ENCODE measurements at places on chromosomes 1 and 21.

DNA sequence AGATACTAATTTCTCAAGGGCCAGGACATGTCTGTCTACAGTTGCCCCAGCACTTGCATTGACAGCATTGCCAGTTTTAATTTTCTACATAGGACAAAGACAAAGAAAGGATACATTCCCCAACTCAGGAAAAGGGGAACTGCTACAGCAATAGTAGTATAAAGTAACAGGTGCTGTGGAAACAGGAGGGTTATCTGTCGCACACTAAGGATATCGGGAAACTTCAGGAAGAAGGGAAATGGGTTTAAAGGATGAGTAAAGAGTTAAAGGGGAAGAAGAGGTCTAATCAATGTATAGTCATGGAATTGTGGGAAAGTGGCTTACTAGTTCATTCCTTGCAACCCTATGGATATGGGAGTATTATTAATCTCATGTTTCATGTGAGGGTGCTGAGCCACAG, 16.2 kb downstream of the SYNC start:
- DNase-seq, result no peak

GRCh38 chr1:5959667-5960230, 32.5 kb downstream of the NPHP4 start:
- DNase-seq, result no peak

- no peak for DNase-seq
Measured at GRCh38 chr21:32958288-32959002, 67.3 kb upstream of the OLIG2 start.

DNA sequence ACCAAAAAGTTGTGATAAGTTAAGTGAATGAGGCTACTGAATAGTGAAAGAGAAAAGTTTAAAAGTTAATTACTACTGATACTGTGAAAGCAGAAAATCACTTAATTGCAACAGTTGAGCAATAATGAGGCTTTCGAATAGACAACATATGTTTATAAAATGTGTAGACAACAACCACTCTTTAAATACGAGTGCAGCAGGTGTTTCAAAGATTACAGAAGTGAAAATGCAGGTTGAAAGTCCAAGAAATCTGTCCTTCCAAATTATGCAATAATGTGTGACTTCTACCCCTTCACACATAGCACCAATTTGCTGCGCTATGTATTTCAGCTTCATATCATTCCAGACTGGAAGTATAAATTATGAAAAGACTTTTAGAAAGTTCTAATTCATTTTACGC, 213.0 kb downstream of the COL24A1 start:
- no peak for DNase-seq

DNA sequence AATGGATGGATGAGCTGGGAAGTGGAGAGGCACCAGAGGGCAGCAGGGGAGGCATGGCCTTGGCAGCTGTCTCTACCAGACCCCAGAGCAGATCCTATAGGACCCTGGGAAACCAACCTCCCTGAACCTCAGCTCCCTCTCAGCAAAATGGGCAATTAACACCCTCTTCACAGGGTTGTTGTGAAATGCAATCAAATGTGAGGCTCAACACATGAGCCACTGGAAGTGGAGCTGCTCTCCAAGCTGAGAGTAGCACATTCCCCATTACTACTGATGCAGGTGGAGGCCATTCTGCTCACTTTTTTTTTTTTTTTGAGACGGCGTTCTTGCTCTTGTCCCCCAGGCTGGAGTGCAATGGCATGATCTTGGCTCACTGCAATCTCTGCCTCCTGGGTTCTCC, 6.5 kb upstream of the SYNC start:
- DNase-seq, result no peak

DNA sequence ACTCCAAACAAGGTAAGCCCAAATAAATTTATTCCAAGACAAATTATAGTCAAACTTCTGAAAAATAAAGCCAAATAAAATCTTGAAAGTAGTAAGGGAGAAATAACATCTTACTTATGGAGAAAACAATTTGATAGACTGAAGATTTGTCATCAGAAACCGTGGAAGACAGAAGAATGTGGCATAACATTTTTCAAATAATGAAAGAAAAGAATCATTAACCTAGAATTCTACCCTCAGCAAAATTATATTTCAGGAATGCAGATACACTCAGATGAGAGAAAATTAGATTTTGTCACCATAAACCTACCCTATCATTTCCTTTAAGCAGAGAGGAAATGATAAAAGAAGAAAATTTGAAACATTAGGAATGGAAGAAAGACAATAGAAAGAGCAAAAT, 27.3 kb upstream of the PADI1 start:
- no peak for DNase-seq

DNA sequence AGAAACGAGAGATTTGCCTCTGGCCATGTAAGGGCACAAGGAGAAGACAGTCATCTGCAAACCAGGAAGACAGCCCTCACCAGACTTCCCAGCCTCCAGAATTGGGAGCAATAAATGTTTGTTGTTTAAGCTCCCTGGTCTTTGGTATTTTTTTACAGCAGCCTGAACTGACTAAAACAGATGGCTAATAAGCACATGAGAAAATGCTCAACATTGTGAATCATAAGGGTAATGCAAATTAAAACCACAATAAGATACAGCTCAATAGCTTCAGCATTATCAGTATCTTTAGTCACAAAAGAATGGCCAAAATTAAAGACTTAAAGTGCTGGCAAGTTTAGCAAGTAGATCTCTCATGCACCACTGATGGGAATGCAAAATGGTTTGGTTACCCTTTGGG, 11.7 kb downstream of the UBE2G2 start:
- no peak for DNase-seq

DNA sequence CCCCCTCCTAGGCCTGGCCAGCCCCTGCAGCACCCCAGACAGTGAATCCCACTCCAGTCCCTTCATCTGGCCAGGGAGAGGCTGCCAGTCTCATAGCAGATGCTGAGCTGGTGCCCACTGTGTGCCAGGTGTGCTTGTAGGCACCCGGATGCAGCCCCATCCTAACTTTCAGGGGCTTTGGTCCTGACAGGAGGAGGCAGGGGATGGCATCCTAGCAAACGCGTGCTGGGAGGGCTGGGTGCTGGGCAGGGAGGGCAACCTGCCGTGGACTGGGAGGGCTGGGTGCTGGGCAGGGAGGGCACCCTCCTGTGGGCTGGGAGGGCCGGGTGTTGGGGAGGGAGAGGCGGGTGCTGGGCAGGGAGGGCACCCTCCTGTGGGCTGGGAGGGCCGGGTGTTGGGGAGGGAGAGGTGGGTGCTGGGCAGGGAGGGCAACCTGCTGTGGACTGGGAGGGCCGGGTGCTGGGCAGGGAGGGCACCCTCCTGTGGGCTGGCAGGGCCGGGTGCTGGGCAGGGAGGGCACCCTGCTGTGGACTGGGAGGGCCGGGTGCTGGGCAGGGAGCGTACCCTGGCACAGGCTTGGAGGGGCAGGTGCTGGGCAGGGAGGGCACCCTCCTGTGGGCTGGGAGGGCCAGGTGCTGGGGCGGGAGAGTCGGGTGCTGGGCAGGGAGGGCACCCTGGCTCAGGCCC, 35.3 kb downstream of the SLC19A1 start:
- DNase-seq, result no peak

DNA sequence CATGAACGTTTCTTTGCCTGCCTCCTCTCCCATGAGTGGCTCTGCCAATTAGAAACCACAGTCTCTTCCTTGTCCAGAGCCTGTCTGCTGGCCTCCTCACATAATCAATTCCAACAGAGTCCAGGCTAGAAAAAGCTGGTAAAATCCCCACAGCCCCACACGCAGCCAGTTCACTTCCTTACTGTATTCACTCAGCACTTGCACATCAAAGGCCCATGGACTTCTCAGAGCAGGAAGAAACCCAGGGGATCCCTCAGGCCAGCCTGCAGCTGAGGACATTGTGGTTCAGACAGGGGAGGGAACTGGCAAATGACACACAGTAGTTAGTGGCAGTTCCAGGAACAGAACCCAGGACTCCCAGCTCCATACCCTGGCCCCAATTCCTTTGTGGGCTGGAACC, 171.6 kb upstream of the EDN2 start:
- no peak for DNase-seq

DNA sequence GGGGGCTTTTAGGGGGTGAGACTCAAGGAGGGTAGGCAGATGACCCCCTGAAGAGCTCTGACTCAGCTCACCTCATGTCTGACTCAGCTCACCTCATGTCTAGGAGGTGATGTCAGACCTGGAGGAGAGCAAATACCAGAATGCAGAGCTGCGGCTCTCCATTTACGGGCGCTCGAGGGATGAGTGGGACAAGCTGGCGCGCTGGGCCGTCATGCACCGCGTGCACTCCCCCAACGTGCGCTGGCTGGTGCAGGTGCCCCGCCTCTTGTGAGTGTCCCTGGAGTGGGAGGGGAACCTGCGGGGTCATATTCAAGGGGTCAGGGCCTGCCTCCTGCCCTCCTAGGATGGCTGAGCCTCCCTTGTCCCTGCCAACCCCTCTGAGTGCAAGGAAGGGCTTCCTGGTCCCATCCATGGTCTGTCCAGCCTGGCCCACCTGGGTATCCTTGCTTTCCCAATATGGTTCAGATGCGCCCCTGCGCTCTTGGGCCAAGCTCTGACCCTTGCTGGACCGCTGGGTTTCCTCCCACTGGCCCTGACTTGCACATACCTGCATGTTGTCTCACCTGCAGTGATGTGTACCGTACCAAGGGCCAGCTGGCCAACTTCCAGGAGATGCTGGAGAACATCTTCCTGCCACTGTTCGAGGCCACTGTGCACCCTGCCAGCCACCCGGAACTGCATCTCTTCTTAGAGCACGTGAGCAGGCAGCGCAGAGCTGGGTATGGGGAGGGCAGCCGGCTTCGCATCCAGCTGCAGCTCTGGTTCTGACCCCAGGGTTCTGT, 9.1 kb downstream of the AMPD2 start:
- no peak for DNase-seq

- DNase-seq, result no peak
Measured at GRCh38 chr1:201688514-201688913, 140.4 kb upstream of the IPO9 start.

DNA sequence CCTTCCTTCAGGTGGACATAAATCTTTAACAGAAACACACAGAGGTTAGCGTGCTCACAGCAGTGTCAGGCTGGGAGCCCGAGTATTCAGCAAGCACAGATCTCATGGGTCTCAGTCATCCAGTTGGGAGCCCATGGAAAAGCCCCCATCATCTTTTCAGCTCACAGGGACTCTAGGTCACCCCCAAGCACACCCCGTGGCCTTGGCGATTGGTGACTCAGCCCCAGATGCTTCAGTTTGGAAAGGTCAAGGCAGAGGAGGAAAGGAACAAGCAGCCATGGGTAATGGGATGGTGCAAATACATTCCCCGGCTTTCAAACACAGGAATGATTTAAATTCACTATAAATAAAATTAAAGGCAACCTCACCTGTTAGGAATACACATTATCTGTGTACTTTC, 88.9 kb downstream of the PGBD5 start:
- no peak for DNase-seq

DNA sequence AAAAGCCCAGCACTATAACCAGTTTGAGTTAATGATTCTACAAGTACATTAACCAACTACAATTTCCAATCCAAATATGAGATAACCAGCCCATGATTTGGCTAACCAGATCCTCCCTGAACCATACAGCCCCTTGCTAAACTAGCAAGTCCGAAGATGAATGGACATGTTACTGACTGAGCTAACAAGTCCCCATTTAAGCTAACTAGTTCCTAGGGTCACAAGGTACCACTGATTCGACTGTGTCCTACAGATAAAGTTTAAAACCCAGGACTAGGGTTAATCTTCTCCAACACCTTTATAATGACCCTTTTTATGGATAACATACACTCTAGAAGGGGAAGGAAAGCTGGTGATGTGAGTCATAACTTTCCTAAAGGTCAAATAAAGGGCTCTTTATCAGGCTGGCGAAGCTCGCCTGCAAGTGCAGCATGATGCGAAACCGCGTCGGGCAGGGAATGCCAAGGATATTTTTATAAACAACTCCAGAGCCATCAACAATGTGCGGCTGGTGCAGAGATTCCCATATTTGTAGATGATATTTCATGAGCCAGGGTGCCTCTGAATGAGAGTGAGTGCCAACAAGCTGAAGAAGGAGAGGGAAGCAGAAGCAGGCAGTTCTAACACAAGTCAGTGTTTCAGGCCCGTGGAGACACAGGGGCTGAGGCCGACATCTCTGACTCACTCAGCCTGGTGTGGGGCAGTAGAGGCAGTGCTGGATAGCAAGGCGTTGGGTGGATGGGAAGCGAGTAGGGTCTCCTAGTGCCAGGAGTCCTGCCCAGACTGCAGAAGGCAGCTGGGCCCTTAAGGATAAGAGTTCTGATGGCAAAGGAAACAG, 75.6 kb upstream of the ROR1 start:
- DNase-seq, result no peak

DNA sequence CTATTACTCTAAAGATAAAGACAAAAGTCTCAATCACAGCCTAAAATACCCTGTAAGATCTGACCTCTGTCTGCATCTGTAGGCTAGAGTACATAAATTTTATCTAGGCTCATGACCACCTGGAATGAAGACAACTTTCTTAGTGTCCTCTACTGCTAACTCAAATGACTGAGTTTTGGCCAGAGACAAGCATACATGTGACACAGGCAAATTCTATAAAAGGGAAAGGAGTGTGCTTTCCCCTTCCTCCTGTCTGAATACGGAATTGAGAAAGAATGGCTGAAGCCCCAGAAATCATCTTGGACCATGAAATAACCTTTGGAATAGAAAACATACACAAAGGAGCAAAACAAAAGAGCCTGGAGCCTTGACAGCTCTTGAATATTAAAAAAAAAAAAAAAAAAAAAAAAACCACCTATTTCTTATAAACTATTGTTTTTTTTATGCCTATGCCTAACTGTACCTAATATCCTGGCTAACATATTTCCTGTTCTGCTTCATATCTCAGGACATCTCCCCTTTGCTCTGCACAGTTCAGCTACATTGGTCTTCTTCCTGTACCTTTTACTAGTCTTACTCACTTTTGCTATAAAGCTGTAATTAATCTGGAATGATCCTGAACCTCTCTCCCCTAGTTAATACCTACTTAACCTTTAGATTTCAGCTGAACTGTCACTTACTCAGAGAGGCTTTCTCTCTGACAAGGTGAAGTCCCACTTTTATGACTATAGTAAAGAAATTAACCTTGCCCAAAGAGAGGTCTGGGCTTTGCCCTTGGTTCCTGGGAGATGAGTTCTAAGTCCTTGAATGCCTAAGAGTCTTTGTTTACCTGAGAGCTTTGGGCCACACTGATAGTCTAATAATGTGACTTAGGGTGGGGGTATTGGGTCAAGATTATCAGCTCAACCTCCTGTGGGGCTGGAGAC, 16.1 kb downstream of the UCHL5 start:
- DNase-seq, result no peak

- no peak for DNase-seq
Measured at GRCh38 chr1:3612123-3612522, 815 bp upstream of the MEGF6 start.

DNA sequence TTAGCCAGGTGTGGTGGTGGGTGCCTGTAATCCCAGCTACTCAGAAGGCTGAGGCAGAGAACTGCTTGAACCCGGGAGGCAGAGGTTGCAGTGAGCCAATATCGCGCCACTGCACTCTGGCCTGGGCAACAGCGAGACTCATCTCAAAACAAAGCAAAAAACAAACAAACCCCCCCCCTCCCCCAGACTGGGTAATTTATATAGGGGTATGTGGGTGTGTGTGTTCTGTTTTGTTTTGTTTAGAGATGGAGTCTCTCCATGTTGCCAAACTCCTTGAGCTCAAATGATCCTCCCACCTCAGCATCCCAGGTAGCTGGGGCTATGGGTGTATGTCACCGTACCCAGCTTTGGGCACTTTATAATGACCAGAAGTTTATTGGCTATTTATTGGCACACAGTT, 73.6 kb downstream of the SLC27A3 start:
- no peak for DNase-seq

GRCh38 chr1:228268881-228269265, 61.0 kb downstream of the OBSCN start:
- no peak for DNase-seq

All from iPS DF 19.7 (cell line).